ENCODE measurements at places on chromosomes 2 and 18.
A peak's percentile ranks its signal among the peaks of the same experiment; 100 is the strongest.

DNA sequence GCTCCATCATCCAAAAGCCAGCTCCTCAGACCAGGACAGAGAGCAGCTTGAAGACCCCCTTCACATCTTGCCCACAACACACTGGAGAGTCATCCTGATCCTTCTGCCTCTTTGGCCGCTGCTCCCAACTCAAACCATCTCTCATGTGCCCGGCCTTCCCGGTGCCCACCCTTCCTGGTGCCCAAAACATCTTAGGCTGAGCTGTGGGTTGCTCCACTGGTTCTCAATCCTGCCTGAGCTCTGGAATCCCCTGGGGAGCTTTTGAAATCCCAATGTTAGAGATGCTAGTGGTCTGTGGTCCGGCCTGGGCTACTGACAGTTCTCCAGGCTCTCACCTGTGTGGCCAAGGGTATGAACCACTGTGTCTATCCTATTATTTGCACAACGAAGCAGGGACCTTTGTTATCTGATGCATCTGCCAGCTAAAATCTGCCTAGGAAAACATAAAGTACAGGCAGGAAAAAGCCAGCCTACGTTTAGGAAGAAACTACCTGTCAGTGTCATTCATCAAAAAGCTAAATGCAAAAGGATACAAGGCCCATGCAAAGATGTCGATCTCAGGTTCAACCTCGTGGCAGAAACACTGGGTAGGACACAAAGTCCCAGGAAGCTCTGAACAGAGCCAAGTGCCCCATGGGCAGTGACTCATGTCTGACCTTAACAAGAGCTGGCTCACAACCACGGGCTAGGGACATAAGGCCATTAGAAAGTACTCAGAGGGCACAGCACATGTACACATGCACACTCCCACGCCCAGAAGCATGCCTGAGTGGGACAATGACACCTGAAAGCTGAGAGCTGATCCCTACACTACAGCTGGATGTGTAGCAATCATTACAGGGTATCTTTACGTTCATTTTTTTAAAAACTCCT, 30.8 kb downstream of the TBC1D8 start:
- DNase-seq = peak; percentile 35

DNA sequence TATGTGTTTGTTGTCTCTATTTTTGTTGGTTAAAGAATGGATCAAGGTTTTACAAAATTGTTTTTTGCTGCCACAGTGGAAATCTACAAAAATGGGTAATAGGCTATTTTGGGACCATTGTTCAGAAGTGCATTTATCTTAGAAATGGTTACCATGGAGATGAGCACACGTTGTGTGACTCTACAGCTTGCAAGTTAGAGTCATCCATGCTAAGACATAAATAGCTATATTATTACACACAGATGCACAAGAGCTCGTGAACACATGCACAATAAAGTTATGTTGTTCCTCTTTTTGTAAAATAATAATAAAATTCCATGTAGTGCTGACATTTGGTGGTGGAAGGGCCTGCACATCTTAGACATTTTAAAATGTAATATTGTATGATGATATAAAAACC, 15.5 kb upstream of the DUSP19 start:
- DNase-seq = peak; percentile 22

DNA sequence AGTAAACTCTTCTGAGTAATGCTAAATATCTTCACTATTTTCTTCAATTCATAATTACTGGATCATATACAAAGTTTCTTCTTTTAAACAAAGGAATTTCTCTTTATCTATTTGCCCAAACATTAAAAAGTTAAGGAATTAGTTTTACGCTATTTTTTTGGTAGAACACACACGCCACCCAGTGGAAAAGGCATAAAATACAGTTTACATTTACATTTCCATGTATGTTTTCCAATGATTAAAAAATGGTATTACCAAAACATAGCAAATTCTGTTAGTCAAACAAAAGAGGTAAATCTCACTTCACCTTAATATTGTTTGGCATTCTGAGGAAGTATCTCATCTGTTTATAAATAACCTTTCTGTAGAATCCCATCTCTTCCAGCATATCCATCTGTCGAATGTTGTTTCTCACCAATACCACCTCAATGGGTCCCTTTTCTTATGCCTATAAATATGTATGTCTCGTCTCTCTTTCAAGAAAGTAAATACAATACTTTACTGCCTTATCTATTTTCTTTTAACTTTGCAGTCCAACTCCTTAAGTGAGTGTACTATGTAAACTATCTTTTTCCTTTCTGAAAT, 7.2 kb downstream of the BOLL start:
- peak; percentile 48 for DNase-seq

GRCh38 chr2:55311444-55311870, 42.4 kb upstream of the MTIF2 start:
- DNase-seq = peak; percentile 82

DNA sequence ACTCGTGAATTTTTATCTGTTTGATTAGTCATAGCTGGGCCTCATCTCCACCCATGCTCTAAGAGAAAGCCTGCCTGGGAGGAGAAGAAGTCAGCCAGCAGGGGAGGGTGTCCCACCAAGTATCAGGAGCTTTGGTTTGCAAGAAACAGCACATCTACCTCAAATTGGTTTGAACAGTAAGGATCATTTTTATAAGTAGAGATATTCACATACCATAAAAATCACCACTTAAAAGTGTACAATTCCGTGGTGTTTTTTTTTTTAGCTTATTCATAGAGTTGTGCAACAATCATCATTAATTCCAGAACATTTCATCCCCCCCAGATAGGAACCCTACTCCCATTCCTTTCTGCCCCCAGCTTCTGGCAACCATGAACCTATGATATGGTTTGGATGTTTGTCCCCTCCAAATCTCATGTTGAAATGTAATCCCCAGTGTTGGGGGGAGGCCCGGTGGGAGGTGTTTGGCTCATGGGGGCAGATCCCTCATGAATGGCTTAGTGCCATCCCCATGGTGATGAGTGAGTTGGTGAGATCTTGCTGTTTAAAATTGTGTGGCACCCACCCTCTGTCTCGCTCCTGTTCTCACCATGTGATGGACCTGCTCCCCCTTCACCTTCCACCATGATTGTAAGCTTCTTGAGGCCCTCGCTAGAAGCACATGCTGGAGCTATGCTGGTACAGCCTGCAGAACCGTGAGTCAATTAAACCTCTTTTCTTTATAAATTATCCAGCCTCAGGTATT, 36.2 kb upstream of the HS6ST1 start:
- no peak for DNase-seq

DNA sequence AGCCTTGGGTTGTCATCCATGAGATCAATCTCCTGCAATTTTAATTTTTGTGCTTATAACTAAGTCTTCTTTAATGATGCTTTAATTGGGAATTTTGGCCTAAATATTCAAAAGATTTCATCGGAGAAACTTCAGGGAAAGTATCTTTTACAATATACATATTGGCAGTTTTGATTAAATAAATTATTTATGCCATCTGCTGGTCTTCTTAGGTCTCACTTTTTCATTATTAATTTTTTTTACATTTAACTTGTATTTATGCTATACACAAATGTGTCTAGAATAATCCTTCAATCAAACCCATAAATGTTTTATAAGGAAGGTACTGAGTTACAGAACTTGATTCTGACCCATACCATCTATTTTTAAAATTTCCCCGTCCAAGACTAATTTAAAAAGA, 95.1 kb upstream of the XPO1 start:
- DNase-seq = no peak

DNA sequence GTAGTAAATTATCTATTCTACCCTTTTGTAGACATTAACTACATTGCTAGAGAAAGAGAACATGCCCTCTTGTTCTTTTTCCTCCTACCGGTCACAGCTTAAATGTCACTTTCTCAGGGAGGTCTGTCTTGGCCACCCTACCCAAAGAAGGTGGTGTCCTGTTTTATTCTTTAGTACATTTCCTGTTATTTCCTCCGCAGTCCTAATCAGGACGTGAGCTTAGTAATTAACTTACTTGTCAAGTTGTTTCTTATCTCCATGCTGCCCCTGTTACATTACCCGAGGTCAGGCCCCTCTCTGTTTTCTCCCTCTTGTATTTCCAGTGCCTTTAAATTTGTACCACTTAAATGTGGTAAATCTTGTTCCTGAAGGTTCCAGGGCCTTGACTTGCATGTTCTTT, 73.7 kb upstream of the RMDN2 start:
- no peak for DNase-seq

DNA sequence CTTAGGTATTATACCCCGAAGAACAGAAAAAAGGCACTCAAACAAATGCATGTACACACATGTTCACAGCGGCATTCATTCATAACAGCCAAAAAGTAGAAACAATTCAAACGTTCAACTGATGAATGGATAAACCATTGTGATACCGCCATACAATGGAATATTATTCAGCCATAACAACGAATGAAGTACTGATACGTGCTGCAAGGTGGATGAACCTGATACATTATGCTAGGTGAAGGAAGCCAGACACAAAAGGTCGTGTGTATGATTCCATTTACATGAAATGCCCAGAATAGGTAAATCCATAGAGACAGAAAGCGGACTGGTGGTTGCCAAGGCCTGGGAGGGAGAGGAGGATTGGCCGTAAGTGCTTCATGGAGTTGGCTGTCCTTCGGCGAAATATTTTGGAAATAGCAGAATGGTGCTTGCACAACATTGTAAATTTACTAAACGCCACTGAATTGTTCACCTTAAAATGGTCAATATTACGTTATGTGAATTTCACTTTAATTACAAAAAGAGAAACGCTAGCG, 750 bp upstream of the RMP24 start:
- no peak for DNase-seq

DNA sequence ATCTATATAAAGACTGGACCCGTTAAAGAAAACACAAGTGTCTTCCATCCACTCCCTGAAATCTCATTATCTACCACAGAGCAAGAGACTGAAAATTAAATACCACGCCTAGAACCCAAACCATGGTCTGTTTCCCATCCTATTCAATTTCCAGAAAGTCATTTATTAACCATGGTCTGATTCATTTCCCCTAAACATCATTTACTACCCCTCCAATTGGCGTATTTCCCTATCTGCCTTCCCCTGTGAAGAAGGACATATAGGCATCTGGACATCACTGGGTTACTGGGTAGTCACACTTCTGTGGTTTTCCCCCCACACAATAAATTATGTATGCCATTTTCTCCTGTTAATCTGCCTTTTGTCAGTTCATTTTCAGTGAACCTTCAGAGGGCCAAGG, 30.8 kb downstream of the CCDC93 start:
- DNase-seq = no peak

All from GM12865 (cell line).